ENCODE measurements at places on chromosomes 4 and X. TPM values are rescaled to one million over a fixed set of nuclear protein-coding genes. Genes with fewer than 3 reads are reported as not detected.

GRCh38 chrX:54076903-54077302 lies 32.6 kb upstream of the PHF8 start:
- no peaks in the 10 kb centered on the region for H3K4me1 ChIP-seq
- H3K27me3 ChIP-seq: no peaks in the 10 kb centered on the region
- no peaks in the 10 kb centered on the region for H3K36me3 ChIP-seq
- H3K4me3 ChIP-seq: no peak overlapping the region

DNA sequence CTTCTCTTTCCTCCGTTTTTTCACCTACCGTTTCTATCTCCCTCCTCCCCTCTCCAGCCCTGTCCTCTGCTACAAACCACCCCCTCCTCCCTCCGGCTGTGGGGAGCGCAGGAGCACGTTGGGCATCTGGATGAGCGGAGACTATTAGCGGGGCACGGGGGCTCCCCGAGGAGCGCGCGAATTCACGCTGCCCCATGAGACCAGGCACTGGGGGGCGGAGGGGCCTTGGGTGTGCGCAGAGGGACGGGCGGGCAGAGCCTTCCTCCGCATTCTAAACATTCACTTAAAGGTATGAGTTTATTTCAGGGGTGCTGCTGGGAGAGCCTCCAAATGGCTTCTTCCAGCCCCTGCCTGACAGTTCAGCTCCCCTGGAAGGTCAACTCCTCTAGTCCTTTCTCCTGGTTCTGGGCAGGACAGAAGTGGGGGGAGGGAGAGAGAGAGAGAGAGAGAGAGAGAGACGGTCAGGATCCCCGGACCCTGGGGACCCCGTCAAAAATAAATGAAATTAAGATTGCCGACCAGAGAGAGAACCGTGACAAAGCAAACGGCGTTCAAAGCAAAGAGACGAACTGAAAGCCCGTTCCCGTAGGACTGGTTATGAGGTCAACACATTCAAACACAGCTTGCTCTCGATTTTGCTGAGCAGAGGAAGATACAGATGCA lies 5.0 kb downstream of the SHOX start:
- DNase-seq: no peak
- H3K36me3 ChIP-seq: no peaks in the 10 kb centered on the region
- no peak overlapping the region for H3K4me3 ChIP-seq
- no peak overlapping the region for H3K27ac ChIP-seq
- H3K4me1 ChIP-seq: no peaks in the 10 kb centered on the region

GPR82 gene
- 0.15 TPM for polyA plus RNA-seq

DNA sequence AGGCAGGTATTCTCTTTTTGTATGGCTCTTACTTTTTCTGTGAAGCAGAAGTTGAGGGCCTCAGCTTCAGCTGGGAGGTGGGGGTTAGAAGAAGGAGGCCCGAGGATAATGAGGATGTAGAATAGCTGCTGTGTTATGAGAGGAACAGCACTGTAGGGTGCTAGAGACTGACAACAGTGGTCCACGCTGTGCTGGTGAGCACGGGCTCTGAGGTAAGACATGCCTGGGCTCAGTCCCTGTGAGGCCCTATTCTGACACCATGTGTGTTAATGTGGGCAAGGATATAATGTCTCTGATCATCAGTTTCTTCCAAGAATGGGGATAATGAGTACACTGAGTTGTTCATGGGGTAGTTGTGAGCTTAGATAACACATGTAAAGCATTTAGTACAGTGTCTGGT lies 55.3 kb upstream of the SFRP2 start:
- no peaks in the 10 kb centered on the region for H3K27me3 ChIP-seq
- DNase-seq: no peak
- H3K36me3 ChIP-seq: no peaks in the 10 kb centered on the region
- H3K4me3 ChIP-seq: no peak overlapping the region
- no peaks in the 10 kb centered on the region for H3K4me1 ChIP-seq

GRCh38 chr4:4860600-4861389 lies 1.3 kb downstream of the MSX1 start:
- DNase-seq: no peak
- H3K27ac ChIP-seq: no peak overlapping the region
- no peaks in the 10 kb centered on the region for H3K4me1 ChIP-seq
- H3K27me3 ChIP-seq: peaks cover 31% of the 10 kb centered on the region
- no peaks in the 10 kb centered on the region for H3K36me3 ChIP-seq
- H3K4me3 ChIP-seq: peak overlapping the region; percentile 25

BMPR1B gene
- not detected for polyA plus RNA-seq

DNA sequence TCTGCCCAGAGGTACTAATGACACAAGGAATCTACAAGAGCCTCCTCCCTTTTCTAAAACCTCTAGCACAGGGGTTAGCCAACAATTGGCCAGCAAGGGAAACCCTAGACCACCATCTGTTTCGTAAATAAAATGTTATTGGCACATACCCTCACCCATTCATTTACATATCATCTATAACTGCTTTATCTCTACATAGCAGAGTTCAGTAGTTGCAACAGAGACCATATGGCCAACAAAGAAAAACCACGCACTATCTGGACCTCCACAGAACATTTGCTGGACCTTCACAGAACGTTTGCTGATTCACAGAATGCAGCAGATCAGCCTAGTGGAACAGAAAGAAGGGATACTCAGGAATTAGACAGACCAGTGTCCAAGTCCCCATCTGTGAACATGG lies 9.4 kb downstream of the SLC2A9 start:
- no peak for DNase-seq
- no peaks in the 10 kb centered on the region for H3K36me3 ChIP-seq
- H3K4me1 ChIP-seq: peaks cover 26% of the 10 kb centered on the region
- H3K27ac ChIP-seq: no peak overlapping the region
- H3K27me3 ChIP-seq: no peaks in the 10 kb centered on the region

DNA sequence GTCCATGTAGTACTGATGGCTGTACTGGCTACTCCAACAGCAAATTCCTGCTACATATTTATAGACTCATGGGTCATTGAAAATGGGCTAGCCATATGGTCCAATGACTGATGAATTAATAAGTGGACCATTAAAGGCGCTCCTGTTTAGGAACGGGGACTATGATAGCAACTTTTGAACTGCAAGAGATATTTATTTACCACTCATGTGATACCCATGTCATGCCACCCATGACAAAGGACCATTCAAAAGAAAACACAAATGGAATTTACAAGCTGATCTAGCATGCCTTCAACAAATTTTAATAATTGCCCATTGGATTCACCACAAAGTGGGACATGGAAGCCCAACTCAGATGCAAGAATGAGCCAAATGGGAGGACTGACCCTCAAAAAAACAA lies 240.0 kb upstream of the GALNTL6 start:
- no peak overlapping the region for H3K27ac ChIP-seq
- no peaks in the 10 kb centered on the region for H3K36me3 ChIP-seq
- no peak overlapping the region for H3K4me3 ChIP-seq
- no peaks in the 10 kb centered on the region for H3K27me3 ChIP-seq
- H3K4me1 ChIP-seq: no peaks in the 10 kb centered on the region

- no peak overlapping the region for H3K4me3 ChIP-seq
- no peaks in the 10 kb centered on the region for H3K27me3 ChIP-seq
These were observed 94.8 kb upstream of the PCDH18 start for GRCh38 chr4:137626942-137627738.

EVC gene
- 3.0 TPM for polyA plus RNA-seq

GRCh38 chrX:133364865-133365264 lies 50.4 kb downstream of the GPC4 start:
- H3K27me3 ChIP-seq: no peaks in the 10 kb centered on the region
- no peak overlapping the region for H3K27ac ChIP-seq
- no peaks in the 10 kb centered on the region for H3K36me3 ChIP-seq

SULT1B1 gene
- 0.01 TPM for polyA plus RNA-seq

- H3K4me1 ChIP-seq: no peaks in the 10 kb centered on the region
- no peaks in the 10 kb centered on the region for H3K36me3 ChIP-seq
- no peaks in the 10 kb centered on the region for H3K27me3 ChIP-seq
- DNase-seq: no peak
- H3K27ac ChIP-seq: no peak overlapping the region
- H3K4me3 ChIP-seq: no peak overlapping the region
These were observed 36.8 kb upstream of the VMA21 start for GRCh38 chrX:151359931-151360871.

DYNLT3 gene
- 13.8 TPM for polyA plus RNA-seq

- no peaks in the 10 kb centered on the region for H3K36me3 ChIP-seq
- no peaks in the 10 kb centered on the region for H3K27me3 ChIP-seq
- no peak overlapping the region for H3K4me3 ChIP-seq
These were observed 36.1 kb downstream of the GRXCR1 start for GRCh38 chr4:42928582-42928981.

Data from GM12878 (cell line).